Stimulated activated CD4-positive, alpha-beta T cell treated with anti-CD3 and anti-CD28 coated beads, Interleukin-1b, Interleukin-23, amount 100 ng/mL, for 1 hour (primary cell): ENCODE measurements at places on chromosomes 5 and 9.

GRCh38 chr9:5949103-5949699, 58.5 kb downstream of the MLANA start:
- no peak for DNase-seq

- no peak for DNase-seq
Observed at GRCh38 chr5:169801781-169802180, 164.7 kb downstream of the DOCK2 start.

DNA sequence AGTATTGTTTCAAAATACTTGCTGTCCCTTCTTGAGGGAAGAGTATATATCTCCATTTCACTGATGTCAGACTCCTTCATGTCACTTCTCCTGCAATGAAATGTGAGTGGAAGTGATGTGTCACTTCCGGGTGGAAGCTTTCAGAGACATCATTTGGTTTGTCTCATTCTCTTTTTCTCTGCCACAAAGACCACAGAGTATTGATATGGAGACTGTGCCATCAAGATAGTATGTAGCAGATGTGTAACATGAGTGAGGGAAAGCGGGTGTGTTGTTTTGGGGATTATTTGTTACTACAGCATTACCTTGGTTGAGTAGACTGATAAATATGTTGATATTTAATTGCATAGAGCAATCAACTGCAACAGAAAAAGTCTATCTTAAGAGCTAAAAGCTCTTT, 169.8 kb downstream of the FBXL7 start:
- DNase-seq = no peak

GRCh38 chr9:130292106-130292505, 26.5 kb downstream of the HMCN2 start:
- DNase-seq = no peak

DNA sequence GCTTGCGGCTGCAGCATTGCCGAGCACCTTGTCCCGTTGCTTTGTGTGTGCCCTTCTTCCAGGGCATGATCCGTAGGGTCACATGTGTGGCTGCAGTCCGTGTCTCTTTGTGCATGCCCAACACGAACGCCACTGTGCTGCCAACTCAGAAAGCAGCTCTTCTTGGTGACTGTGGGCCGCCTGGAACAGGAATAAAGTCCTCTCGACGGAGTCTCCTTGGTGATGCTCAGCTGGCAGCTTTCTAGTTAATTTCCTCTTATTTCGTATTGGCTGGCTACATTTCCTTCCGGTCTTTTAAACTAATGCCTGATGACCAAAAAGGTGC, 5.8 kb downstream of the EXOC3 start:
- DNase-seq = no peak
